ENCODE measurements at places on chromosomes 5 and 9.

GRCh38 chr9:16221822-16222547 lies 648.5 kb downstream of the BNC2 start:
- DNase-seq, result no peak

DNA sequence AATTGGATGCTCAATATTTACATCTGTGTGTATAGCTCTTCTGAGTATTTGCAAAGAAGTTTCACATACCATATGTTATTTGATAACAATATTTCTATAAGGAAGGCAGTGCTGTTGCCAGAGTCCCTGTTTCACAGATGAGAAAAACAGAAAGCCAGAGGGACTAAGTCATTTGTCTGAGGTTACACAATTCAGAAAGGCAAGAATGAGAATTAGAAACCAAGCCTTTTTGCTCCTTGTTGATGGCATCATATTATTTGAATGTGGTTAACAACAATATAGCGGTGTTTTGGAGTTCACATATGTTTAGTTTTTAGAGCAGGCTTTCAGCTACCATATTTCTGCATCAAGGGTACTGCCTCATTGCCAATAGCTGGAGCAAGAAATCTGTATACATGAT lies 110.9 kb upstream of the PRLR start:
- DNase-seq, result no peak

GRCh38 chr9:124218438-124218982 lies 39.2 kb upstream of the NEK6 start:
- DNase-seq, result no peak

GRCh38 chr5:155285706-155286105 lies 272.2 kb downstream of the KIF4B start:
- no peak for DNase-seq

DNA sequence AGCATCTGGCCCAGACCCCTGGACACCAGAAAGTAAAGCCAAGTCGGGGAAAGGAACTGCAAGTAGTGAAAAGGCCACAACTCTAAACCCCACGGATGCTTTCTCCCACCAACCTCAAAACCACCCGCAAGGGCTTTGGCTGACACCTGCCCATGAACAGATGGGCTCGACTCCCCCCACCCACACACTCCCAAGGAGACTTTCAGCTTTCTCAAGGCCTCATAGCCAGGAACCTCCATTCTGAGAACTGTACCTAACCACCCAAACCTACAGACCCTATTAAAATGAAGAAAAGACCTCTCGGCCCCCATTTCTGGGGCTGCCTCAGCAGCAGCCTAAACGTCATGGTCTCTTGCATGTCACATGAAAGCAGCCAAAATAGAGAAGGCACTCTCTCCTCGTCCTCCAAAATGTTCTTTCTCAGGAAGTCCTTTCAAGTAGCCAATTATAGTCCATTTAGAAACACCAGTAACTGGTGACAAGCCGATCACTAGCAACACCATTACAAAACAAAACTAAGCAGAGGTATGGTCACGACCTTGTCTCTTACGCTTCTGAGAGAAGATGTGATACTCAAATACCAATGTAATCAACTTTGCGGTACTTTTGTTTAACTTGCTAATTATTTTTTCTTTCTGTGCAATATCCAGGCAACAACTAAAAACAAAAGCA lies 2.9 kb downstream of the B4GALT1 start:
- DNase-seq, result no peak
